Ascending aorta (tissue), 2 donors: ENCODE measurements at places on chromosomes 7 and 10. TPM values are rescaled to one million over a fixed set of nuclear protein-coding genes. Genes with fewer than 3 reads are reported as not detected.

KDM7A gene
- total RNA-seq: 65.1 TPM

DNA sequence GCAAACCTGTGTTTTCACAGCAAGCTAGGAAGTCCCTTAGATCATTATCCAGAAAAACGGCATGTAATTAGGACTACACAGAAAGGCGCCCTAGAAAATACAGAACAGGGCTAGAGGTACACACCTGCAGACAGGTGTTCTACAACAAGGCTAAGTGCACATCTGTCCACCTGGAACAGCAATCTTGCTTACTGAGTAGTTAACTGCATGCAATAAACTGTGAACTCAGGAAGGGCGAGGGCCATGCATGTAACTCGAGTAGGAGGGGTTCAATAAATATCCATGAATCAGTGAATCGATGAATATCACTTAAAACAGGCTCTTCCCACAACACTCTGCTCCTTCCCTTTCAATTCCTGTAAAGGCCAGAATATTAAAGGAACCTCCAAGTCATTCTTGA is 22.0 kb downstream of the FAM171A1 start:
- H3K4me1 ChIP-seq: no peaks in the 10 kb centered on the region
- no peak for DNase-seq
- H3K27ac ChIP-seq: no peak overlapping the region

- H3K4me1 ChIP-seq: no peaks in the 10 kb centered on the region
- H3K27me3 ChIP-seq: no peaks in the 10 kb centered on the region
Observed at GRCh38 chr7:14688208-14688607, 214.3 kb downstream of the DGKB start.

DNA sequence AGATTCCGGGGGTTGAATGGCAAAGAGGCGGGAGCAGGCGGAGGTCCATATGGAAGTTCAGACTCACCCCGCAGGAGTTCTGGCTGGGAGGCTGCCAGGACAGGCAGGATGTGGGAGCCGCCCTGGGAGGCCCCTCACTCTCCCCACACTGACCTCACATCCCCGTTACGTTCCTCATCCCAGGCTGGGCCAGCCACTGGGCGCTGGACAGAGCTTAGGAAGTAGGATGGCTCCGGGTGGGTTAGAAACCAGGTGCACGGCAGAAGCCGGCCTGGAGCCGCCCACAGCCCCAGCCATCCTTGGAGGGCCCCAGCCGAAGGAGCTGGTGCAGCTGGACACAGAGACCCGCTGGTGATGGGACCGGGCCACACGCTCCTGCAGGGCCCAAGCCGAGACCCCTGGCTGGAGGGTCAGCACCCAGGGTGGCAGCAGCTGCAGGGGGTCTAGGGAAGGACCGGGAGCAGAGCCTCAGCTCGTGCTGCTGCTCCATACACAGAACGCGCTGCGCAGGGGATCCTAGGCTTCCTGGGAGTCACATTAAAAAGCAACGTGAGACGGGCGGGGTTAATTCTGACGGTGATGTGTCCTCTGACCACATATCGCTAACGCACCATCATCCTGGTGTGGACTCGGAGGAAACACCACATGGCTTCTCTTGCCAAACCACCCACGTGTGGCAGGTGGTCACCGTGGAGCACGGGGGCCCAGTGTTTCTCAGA is 98.6 kb upstream of the DIP2C start:
- no peak for DNase-seq
- peaks cover 2% of the 10 kb centered on the region for H3K4me1 ChIP-seq
- no peaks in the 10 kb centered on the region for H3K36me3 ChIP-seq
- H3K4me3 ChIP-seq: no peak overlapping the region
- no peaks in the 10 kb centered on the region for H3K27me3 ChIP-seq

ZC3HAV1L gene
- 29.1 TPM for total RNA-seq

VENTX gene
- total RNA-seq: 1.5 TPM

OR6V1 gene
- total RNA-seq: not detected

DNA sequence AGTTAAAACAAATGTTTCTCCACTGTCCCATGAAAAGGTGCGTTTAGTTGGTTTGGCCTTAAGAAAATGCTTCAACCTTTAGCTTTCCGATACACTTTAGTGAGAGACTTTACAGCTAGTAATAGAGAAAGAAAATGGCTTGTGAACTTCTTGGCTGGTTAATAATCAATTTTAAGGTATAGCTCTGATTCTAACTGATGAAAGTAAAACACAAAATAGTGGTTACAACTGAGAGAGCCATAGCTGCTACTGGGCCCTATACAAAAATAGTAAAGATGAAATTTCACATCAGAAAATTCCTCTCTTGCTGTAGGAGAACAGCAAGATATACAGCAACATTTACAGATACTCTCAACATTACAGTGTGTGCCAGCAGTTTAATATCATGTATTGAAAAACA is 371.4 kb downstream of the PHTF2 start:
- H3K4me3 ChIP-seq: no peak overlapping the region
- H3K4me1 ChIP-seq: peaks cover 17% of the 10 kb centered on the region
- H3K27ac ChIP-seq: no peak overlapping the region
- H3K27me3 ChIP-seq: no peaks in the 10 kb centered on the region
- H3K36me3 ChIP-seq: no peaks in the 10 kb centered on the region
- DNase-seq: no peak

DNA sequence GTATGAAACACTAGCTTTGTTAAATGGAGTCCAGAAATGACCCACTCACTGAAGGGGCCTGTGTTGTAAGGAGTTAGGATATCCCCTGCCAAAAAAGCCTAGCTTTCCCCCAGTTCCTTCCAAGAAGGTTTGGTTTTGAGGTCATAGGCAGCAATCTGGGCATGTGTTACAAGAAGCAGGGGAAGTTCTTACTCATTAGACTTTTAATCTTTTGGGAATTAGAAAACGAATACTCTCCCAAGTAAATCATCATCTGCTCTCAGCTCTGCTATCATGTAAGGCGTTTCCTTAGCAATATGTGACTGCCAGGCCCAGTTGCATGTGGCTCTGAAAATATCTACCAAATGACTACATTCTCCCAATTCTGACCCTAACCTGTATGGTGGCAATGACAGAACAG is 3.7 kb downstream of the NOD1 start:
- peaks cover 47% of the 10 kb centered on the region for H3K4me1 ChIP-seq
- DNase-seq: peak; percentile 73
- no peak overlapping the region for H3K4me3 ChIP-seq
- no peaks in the 10 kb centered on the region for H3K36me3 ChIP-seq
- peak overlapping the region; percentile 77 for H3K27ac ChIP-seq
- H3K27me3 ChIP-seq: no peaks in the 10 kb centered on the region

DNA sequence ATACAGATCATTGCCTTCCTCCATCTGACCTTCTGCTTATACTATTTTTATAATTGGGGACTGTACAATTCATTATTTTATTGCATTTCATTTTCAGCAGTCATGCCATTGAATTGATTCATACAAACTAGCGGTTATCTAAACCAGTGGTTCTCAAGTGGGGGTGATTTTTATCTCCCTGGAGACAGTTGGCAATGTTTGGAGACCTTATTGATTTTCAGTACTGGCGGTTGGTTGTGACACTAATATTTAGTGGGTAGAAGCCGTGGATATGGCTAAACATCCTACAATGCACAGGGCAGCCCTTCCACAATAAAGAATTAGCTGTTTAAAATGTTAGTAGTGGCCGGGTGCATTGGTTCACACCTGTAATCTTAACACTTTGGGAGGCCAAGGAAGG is 765.9 kb downstream of the LRMDA start:
- no peak overlapping the region for H3K27ac ChIP-seq
- H3K36me3 ChIP-seq: no peaks in the 10 kb centered on the region
- H3K4me3 ChIP-seq: no peak overlapping the region
- no peaks in the 10 kb centered on the region for H3K27me3 ChIP-seq
- DNase-seq: no peak
- H3K4me1 ChIP-seq: no peaks in the 10 kb centered on the region

DNA sequence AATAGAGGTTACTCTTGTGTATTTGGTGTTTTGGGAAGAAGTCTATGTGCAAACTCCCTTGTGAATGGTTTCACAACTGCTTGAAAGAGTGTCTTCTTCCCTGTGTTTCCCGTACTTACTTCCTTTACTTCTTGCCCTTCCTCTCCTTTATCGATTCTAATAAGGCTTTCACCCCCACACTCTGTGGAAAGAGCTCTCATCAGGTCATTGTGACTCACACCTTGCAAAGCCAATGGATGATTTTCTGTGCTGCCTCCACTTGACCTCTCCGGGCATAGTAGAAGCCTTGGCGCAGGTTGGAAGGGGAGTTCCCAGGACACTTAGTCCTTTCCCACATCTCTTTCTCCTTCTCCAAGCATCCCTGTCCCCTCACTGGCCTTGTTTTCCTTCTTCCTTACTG is 6.2 kb upstream of the TSPAN15 start:
- no peaks in the 10 kb centered on the region for H3K4me1 ChIP-seq
- H3K4me3 ChIP-seq: no peak overlapping the region
- H3K27me3 ChIP-seq: no peaks in the 10 kb centered on the region
- H3K27ac ChIP-seq: no peak overlapping the region

DNA sequence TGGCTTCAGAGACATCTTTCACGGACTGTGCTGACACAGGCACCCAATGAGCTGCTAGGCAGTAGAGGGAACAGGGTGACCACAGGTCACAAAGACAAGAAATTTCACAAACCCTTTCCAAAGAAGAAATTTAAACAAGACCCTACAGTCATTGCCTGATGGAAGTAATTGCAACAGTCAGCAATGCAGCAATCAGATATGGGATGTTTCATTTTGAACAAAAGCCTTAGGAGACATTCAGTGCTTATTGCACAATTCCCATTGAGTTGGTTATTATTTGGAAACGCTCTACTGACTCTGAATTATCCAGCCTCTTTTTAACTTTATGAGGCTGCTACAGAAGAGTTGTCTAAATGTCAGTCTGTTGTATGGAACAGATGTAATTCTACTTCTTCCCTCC is 85.5 kb downstream of the ETV1 start:
- H3K4me1 ChIP-seq: no peaks in the 10 kb centered on the region
- no peak overlapping the region for H3K4me3 ChIP-seq
- H3K27me3 ChIP-seq: no peaks in the 10 kb centered on the region
- no peaks in the 10 kb centered on the region for H3K36me3 ChIP-seq

CAV2 gene
- 92.6 TPM for total RNA-seq

DNA sequence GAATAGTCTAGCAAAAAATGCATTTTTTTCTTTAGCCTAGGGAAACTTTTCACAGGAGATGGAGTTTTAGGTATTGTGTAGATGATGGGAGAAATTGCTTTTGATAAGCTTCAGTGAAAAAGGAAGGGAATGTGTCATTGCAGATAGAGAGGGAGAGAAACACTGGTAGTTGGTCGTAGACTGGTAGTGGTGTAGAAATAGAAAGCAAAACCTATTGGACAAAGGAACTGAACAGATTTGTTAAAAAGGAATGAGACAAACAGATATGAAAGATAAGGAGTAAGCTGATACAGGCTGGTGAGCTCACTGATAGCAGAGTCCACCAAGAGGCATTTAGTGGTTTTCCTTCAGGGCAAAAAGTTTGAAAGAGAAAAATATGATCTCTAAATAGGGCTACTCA is 94.3 kb downstream of the ZEB1 start:
- no peak overlapping the region for H3K4me3 ChIP-seq
- H3K36me3 ChIP-seq: no peaks in the 10 kb centered on the region
- no peaks in the 10 kb centered on the region for H3K27me3 ChIP-seq

DNA sequence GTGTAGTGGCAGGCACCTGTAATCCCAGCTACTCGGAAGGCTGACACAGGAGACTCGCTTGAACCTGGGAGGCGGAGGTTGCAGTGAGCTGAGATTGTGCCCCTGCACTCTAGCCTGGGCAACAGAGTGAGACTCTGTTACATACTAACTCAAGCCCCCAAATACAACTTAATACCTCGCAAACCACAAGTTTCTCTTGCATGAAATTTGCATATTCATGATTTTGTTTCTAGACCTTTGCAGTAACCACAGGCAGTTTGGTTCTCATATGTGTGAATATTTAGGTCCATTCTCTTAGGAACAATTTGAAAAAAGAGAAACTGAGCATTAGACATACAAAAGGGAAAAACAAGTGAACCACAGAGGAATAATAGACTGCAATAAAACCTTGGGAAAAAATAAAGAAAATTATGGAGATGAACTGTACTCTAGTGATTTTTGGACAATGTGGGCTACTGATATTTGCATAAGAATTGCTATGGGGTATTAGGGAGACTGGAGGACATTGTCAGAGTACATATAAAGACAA is 77.0 kb downstream of the ZNF277 start:
- H3K27me3 ChIP-seq: no peaks in the 10 kb centered on the region
- no peak for DNase-seq
- no peak overlapping the region for H3K27ac ChIP-seq
- H3K4me3 ChIP-seq: no peak overlapping the region
- H3K4me1 ChIP-seq: no peaks in the 10 kb centered on the region

DNA sequence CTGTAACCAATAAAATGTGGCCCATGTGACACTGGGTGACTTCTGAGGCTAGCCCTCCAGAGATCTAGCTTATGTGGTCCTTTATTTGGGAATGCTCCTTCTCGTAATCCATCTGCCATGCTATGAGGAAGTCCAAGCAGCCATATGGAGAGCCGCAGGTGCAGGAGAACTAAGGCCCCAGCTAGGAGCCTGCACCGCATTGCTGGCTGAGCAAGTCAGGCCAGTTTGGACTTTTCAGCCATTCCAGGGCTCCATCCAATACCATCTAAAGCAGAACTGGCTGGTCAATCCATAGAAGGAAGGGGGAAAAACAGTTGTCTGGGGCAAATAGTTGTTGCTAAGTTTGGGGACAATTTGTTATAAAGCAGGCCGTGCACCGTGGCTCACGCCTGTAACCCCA is 32.6 kb downstream of the KLRG2 start:
- DNase-seq: no peak
- H3K4me1 ChIP-seq: peaks cover 10% of the 10 kb centered on the region
- no peak overlapping the region for H3K27ac ChIP-seq

GRCh38 chr10:128579901-128580300 is 453.7 kb upstream of the MKI67 start:
- H3K4me3 ChIP-seq: no peak overlapping the region
- no peaks in the 10 kb centered on the region for H3K36me3 ChIP-seq

DNA sequence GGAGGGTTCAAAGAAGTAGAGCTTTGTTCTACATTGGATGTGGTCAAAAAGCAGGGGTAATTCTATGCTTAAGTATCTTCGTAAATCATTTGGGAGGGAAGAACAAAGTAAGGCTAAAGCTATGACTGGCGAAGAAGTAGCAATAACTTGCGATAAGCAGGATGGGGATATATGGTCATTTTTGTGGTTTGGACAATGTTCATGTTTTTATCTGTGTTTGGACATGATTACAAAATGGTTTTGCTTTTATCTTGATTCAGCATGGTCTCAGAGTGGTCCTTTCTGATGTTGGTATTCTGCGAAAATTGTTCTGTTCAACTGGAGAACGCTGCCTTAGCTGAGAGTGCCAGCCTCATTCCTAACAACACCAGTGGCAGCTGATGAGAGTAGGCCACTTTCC is 208.8 kb downstream of the SEMA3A start:
- no peak overlapping the region for H3K4me3 ChIP-seq
- no peaks in the 10 kb centered on the region for H3K27me3 ChIP-seq
- no peaks in the 10 kb centered on the region for H3K36me3 ChIP-seq
- no peak overlapping the region for H3K27ac ChIP-seq
- no peaks in the 10 kb centered on the region for H3K4me1 ChIP-seq

GRCh38 chr7:140592964-140593671 is 47.5 kb downstream of the DENND2A start:
- H3K27ac ChIP-seq: no peak overlapping the region
- peaks cover 6% of the 10 kb centered on the region for H3K4me1 ChIP-seq
- no peaks in the 10 kb centered on the region for H3K36me3 ChIP-seq
- no peak for DNase-seq
- H3K27me3 ChIP-seq: no peaks in the 10 kb centered on the region

GRCh38 chr7:99126921-99127553 is 16.9 kb downstream of the SMURF1 start:
- H3K27ac ChIP-seq: peak overlapping the region; percentile 72
- no peaks in the 10 kb centered on the region for H3K27me3 ChIP-seq
- no peak overlapping the region for H3K4me3 ChIP-seq
- no peaks in the 10 kb centered on the region for H3K36me3 ChIP-seq
